T1000 (cell line): ENCODE measurements at places on chromosomes 12 and 14.

DNA sequence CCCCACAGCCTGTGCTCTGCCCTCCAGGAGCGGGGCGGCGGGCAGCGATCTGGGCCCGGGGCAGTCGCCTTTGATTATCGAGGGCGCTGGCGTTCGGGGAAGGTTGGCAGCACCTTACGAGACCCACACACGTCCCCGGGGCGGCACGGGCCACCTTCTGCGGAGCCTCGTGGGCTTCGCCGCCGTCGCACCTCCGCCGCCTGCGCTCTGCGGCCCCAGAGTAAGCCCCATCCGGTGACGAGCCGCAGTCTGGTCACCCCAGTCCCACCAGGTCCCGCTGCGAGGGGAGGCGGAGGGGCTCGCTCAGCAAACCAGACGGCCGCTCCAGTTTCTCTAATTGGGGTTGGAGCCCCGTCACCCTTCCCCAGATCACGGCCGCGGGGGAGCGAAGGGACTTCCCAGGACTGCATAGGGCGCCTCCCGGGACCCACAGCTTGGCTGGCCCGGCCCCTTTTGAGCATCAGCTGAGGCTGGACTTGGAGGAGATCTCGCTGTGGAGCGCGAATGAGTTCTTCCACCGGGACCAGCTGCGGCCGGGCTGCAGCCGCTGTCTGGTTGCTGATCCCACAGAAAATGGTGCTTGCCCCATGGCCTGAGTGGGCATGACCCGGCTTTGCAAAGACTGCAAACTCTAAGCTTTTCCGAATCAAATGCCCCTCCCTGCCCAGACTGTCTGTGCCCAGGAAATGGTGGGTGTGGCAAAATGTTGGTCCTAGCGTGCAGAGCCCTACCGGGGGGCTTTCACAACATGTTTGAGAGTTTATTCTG is 560 bp downstream of the LGALS3 start:
- peak; percentile 59 for DNase-seq

DNA sequence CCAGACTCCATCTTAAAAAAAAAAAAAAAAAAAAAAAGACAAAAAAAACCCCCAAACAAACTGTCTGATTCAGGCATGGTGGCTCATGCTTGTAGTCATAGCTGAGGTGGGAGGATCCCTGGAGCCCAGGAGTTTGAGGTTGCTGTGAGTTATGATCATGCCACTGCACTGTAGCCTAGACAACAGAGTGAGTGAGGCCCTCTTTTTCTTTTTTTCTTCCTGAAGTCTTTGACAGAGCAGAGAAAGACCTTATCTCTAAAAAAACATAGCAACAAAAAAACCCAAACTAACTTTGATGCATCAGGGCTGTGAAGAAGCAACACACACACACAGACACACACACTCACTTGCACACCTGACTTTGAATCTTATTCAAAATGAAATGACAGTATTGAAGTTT is 7.7 kb upstream of the AMN1 start:
- peak; percentile 27 for DNase-seq

DNA sequence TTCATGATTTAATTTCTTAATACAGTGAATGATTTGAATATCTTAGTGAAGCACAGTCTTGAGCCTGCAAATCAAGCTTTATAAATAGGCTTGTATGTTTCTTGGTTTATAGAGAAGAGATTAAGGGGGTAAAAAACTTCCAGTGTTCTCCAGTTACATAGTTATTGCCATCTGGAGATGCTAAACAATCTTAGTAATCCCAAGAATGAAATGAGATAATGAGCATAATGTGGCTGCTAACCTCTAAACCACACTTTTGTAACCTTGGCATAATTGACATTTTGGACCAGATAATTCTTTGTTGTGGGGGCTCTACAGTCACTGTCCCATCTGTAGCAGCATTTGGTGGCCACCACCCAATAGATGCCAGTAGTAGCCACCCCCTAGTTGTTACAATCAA is 316.8 kb downstream of the CCDC91 start:
- no peak for DNase-seq

DNA sequence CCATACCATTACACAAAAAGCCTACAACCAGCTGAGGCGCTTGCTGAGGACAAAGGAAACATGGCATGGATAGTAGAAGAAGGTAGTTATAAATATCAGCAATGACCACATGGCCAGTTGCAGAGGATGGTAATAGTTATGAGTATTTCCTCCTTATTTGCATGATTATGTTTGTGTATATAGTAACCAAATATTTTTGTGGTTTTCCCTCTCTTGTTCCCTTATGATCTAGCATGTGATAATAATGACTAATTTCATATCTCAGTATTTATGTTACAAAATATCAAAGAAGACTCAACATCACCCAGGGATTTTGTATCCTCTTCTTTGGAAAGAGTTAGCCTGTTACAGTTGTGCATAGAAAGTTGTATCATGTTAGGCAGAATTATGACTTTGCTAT is 13.5 kb upstream of the CATSPERB start:
- DNase-seq: no peak

DNA sequence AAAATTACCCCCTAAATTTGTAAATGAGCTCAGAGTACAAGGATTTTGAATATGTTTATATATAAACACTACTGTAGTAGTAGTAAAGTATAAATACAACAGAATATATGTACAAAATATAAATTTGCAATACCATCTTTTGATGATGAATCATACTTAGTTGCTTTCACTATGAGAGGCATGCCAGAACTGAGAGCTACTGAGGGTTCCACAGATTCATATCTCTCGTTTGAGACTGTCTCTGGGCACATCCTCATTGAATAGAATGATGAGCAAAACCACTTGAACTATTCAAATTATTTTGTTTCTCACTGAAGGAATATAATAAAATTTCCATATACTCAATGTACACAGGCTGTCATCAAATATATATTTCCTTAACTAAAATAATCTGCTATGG is 417.6 kb downstream of the NAV3 start:
- DNase-seq: no peak

DNA sequence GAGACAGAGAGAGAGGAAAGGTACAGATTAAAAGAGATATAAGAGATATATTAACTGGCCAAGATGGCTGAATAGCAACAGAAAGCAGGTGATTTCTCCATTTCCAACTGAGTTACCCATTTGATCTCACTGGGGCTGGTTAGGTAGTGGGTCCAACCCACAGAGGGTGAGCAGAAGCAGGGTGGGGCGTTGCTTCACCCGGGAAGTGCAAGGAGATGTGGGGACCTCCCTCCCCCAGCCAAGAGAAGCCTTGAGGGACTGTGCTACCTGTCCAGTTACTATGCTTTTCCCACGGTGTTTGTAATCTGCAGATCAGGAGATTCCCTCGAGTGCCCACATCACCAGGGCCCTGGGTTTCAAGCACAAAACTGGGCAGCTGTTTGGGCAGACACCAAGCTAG is 131.2 kb downstream of the AKAP6 start:
- DNase-seq: no peak

GRCh38 chr12:14018080-14018479 is 36.7 kb upstream of the GRIN2B start:
- DNase-seq: no peak

GRCh38 chr14:68306265-68306933 is 486.5 kb downstream of the ZFP36L1 start:
- DNase-seq: no peak

DNA sequence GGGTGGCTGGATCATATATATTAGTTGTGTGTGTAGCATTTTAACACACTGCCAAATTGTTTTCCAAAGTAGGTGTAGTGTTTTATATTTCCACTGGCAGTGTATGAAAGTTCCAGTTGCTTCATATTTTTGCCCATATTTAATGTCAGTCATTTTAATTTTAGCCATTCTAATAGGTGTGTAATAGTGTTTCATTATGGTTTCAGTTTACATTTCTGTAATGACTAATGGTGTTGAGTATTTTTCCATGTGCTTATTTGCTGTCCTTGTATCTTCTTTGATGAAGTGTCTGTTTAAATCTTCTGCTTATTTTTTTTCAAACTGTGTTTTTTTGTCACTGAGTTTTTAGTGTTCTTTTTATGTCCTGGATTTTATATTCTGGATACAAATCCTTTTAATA is 8.7 kb downstream of the TBC1D15 start:
- no peak for DNase-seq

GRCh38 chr14:45258073-45258472 is 5.1 kb upstream of the MIS18BP1 start:
- no peak for DNase-seq

DNA sequence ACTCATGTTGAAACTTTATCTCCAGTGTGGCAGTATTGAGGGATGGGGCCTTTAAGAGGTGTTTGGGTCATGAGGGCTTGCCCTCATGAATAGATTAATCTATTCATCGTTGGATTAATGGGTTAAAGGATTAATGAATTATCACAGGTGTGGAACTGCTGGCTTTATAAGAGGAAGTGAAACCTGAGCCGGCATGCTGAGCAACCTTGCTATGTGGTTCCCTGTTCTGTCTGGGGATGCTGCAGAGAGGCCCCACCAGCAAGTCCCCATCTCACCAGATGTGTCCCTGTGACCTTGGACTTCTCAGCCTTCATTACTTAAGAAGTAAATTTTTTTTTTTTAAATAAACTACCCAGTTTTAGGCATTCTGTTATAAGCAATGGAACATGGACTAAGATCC is 109.6 kb downstream of the DYRK2 start:
- DNase-seq: no peak

- no peak for DNase-seq
These were observed 28.5 kb downstream of the PRIMA1 start for GRCh38 chr14:93759719-93760307.

- DNase-seq: no peak
These were observed 38.6 kb upstream of the KCNJ8 start for GRCh38 chr12:21813125-21813524.

DNA sequence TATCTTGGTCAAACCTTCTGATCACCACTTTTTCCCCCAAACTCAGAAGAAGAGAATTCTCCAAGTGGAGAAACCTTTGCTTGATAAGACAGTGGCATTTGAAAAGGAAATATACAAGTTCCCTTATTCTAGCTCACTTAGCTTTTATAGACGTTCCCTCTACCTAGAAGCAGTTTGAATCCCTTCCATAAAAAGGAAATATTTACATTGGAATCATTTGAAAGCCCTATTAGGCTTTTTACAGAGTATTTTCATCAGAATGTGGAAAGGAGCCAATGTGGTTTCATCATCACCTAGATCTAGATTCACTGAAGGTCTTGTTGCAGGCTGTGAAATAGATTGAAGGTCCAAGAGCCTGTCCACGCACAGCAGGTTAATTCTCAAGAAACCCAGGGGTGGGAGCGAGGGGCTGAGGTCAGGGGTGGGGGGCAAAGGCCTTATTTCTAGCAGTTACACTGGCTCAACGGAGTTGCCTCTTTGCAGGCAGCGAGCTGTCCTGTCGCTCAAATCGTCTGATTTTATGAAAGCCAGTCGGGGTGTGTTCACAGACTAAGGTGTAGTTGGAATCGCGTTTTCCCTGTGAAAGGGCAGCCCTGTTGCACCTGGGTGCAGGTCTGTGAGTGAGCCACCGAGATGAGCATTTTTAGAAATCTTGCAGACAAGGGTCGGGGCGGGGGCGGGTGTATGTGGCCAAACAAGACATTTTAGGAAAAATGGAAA is 45.6 kb downstream of the AACS start:
- no peak for DNase-seq

DNA sequence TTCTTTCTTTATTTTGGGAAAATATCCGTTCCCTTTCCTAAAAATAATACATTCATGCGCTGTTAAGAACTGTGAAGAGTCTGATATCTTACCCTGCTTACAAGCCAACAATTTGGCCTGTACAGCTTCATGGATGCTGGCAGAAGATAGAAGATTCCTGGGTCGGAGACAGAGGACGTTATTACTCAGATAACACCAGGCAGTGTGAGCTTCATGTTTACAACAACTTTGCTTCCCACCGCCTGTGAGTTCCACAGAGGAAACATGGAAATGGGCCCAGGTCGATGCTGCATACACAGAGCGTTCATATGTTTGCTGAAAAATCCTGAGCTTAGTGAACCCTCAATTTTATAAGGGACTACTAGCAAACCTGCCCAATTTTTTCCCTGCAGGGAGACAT is 705.6 kb upstream of the SEL1L start:
- DNase-seq: no peak

DNA sequence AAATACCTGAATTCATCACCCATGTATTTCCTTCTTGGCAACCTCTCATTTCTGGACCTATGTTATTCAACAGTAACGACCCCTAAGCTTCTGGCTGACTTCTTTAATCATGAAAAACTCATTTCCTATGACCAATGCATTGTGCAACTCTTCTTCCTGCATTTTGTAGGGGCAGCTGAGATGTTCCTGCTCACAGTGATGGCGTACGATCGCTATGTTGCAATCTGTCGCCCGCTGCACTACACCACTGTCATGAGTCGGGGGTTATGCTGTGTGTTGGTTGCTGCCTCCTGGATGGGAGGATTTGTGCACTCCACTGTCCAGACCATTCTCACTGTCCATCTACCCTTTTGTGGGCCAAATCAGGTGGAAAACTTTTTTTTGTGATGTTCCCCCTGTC is 356 bp downstream of the OR4Q2 start:
- no peak for DNase-seq
